ENCODE measurements at places on chromosomes 12 and 14.

GRCh38 chr12:105706973-105707334 is 376.5 kb downstream of the C12orf75 start:
- no peak for DNase-seq

DNA sequence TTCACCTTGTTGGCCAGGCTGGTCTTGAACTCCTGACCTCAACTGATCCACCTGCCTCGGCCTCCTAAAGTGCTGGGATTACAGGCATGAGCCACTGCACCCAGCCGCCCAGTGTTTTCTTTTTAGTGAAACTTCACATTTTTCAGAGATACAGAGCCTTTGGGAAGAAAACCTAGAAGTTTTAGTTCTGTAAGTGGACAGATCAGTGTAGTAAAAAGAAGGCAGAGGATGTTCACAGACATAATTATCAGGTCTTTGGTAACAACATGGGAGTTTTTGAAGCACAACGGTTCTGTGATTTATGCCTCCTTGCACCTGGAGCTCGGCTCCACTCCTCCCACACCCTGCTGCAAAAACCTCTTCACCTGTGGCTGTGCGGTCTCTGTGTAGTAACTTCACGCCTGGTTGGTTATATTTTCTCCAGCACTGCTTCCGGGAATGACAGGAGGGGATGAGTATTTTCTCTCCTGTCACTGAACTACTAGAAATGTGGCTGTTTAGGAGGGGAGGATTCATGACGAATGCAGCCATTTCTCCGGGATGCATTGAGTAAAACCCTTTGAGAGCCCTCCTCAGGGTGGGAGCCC is 67.0 kb downstream of the ARF6 start:
- DNase-seq: no peak

DNA sequence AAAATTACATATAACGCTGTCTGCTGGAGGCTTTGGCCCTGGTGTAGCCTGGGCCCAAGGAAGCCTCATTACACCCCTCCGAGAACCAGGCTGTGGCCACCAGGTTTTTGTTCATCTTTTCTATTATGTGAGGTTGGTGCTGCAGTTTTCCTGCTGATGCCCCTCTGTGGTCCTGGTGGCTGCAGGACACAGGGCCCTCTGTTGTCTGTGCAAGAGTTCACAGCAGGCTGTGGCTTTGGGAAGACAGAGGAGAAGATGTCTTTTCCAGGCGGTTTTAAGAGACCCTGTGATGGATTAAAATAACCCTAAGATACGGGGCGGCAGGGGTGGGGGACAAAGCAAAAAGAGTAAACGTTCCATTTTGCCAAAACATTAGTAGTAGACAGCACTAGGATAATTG is 121.5 kb downstream of the ADGRD1 start:
- DNase-seq: no peak

GRCh38 chr14:50113381-50114035 is 2.9 kb downstream of the VCPKMT start:
- DNase-seq: no peak

GRCh38 chr12:57342207-57342691 is 88.6 kb downstream of the R3HDM2 start:
- DNase-seq: no peak

DNA sequence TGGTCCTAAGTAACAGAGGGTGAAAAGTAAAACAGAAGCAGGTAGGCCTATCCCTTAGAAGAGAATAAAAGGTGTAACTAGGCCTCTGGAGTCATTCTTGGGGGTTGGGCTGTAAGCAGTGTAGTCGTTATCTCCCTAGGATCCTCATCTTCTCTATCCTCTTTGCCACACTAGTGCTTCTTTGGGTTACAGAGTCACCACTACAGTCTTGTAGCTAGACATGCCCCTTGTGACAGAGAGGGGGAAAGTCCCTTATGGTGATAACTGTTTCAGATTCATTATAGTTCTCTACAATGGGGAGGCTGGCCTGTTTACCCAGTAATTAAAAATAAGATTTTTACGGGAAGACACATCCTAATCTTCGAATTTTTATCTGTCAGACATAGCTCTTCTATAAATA is 16.4 kb upstream of the SRP54 start:
- no peak for DNase-seq

DNA sequence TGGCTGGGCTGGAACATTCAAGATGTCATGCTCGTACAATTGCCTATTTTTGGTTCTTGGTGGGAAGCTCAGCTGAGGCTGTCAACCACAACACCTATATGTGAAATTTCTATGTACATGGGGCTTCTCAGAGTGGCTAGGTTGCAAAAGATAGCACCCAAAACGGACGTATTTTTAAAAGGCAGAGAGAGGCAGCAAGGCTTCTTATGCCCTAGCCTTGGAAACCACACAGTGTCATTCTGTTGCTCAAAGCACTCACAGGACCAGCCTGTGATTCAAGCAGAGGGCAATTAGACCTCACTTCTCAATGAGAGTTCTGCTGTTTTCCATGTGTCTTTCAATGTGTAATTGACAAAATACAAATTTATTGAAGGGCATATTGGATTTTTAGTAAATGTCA is 134.0 kb downstream of the GXYLT1 start:
- DNase-seq: no peak

DNA sequence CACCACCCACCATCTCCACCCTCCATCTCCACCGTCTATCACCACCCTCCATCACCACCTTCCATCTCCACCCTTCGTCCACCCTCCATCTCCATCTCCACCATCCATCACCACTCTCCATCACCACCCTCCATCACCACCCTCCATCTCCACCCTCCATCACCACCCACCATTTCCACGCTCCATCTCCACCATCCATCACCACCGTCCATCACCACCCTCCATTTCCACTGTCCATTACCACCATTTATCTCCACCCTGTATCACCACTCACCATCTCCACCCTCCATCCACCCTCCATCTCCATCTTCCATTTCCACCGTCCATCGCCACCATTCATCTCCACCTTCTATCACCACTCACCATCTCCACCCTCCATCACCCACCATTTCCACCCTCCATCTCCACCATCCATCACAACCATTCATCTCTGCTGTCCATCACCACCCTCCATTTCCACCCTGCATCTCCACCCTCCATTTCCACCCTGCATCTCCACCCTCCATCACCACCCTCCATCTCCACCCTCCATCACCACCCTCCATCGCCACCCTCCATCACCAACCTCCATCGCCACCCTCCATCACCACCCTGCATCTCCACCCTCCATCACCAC is 6.1 kb upstream of the CEP170B start:
- no peak for DNase-seq

- DNase-seq: no peak
Measured at GRCh38 chr12:108778053-108778452, 46.7 kb upstream of the CORO1C start.

GRCh38 chr12:129941618-129942017 is 37.8 kb upstream of the TMEM132D start:
- DNase-seq: no peak
